Stimulated activated CD8-positive, alpha-beta memory T cell treated with anti-CD3 and anti-CD28 coated beads, Interleukin-7, amount 100 ng/mL, for 48 hours (primary cell): ENCODE measurements at places on chromosomes 5 and 9.

GRCh38 chr5:68538814-68539420 is 323.4 kb downstream of the PIK3R1 start:
- DNase-seq = no peak

GRCh38 chr5:30604648-30605262 is 588.7 kb upstream of the CDH6 start:
- DNase-seq = no peak

DNA sequence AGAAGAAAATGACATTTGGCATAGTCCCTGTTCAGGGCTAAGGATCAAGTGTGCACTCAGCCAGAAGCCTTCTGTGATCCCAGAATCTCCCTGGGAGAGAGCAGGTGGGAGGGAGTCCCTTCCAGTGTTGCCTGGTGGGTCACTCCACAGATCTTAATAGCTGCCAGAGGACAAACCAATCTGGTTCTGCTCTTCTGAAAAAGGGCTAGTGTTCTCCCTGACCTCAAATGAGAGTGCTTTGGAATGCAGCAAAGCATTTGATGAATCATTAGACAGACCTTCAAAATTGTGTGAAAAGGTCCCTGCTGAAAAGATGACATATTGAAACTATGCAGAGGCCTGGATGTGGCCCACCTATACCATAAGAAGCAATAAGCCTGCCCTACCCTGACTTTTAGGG is 339.7 kb downstream of the TMEM232 start:
- no peak for DNase-seq

DNA sequence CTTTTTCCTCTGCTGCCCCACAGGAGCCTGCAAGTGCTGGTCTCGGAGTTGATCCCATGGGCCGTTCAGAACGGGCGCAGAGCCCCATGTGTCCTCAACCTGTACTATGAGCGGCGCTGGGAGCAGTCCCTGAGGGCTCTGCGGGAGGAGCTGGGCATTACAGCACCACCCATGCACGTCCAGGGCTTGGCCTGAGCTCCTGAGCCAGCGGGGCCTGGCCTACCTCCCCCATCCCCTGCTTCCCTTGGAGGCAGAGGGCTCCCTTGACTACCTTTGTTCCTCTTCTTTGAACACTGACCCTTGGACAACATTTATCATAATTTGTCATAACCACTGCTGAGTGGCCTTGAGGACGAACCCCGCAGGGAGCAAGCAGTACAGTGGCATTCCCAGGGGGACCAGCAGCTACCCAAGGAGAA is 6.9 kb upstream of the SLC27A4 start:
- no peak for DNase-seq

- DNase-seq = no peak
Observed at GRCh38 chr5:66932457-66932856, 264.1 kb downstream of the CD180 start.

DNA sequence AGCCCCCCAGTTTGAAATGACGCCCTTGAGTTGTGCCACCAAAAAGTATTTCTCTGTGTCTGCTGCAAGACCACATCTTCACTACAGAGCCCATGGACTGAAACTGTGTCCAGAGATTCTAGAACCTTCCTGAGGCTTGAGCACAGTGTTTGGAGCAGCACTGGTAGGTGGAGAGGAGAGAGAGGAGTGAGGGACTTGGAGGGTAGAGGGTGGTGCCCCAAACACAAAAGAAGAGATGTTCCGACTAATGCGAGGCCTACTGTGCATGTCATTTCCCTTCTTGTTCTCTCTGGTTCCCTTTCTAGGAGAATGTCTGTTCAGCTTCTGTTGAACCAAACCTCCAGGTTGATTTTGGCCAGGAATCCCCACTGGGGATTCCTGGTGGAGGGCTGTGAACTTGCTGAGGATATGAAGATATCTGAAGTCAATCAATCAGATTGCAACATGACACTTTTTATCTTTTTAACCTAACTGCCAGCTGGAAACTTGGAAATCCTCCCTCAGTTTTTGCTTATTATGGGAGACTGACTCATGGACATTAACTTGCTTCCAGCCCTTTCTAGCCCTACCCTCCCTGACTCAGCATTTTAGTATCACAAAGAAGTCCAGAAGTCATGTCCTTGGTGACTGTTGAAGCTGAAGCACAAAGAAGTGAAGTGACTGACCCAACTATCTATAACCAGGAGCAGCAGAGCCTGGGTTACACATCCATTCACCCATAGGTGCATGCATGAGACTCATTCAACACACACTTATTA is 154.5 kb downstream of the NR3C1 start:
- no peak for DNase-seq

DNA sequence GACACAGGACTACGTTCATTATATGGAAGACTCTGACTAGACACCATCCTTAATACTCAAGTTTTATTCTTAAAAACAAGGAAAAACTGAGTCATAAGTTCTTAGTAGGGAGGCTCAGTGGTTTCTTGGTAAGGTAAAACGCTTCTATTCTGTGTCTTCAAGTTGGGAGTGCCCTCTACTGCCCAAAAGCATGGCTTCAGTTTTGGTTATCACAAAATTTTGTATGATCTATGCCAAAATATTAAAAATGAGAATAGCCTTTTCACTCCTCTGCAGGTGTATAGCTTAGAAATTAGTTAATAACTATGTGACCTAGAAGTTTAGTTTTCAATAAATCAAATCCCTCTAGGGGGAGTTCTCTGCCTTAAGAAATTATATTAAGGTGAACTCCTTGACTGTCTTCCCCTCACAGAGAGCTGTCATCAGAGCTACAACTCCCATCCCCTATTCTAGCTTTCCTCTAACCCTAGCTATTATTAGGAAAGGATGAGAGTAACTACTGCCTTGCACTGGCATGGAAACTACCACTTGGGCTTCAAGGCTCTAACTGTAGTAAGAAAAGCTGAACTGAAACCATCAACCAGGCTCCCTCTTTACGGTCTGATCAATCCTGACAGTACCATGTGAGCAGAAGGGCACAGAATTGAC is 189.7 kb downstream of the GNAQ start:
- DNase-seq = no peak

- no peak for DNase-seq
Observed at GRCh38 chr5:9653811-9654210, 23.7 kb upstream of the TAS2R1 start.

DNA sequence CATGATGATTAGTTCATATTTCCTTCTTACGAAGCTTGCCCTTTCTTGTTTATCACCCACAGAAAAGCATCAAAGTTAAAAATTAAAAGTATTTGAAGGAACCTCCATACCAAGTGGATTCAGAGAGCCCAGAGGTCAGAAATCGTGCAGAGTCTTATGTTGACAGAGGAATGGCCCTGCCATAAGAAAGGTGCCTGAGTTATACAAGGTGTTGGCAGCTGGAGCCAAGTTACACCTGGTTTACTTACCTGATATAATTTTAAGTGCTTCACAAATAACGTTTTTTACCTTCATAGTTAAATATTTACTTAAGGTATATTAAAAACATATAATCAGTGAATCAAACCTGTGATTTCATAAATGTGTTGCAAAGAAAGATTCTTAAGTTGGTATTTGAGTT is 42.3 kb upstream of the DHFR start:
- no peak for DNase-seq

DNA sequence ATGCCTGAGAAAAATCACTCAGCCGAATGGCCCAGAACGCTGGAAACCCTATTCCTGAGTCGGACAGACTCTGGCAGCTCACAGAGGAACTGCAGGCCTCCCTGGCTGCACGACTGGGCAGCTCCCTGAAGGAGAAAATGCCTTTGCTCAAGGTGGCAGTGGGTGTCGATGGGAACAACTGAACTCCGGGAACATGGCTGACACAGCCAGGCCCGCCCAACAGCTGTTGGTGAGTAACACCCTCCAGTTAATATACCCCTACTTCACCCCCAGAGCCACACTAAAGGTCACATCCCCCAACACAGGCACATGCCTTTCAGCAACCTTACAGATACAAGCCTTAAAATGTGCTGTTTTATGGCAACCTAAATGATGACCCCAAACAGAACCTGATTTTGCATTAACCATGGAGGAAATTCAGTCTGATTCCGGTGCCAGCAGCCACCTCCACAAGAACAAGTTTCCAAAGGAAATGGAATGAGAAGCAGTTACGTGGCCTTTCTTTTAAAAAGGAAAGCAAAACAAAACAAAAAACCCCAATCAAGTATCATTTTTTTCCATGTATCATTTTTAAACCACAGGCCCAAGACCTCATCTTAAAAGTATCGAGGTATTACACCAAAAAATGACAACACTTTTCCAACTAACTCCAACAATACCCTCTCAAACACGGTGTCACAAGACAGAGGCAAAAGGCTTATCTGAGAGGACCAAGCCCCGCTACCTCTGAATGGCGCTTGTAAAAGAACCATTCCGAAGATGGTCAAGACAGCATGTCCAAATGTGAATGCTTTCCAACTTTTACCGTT is 3.1 kb downstream of the KLF9 start:
- DNase-seq = no peak

GRCh38 chr9:129677456-129677855 is 12.0 kb downstream of the PRRX2 start:
- no peak for DNase-seq

DNA sequence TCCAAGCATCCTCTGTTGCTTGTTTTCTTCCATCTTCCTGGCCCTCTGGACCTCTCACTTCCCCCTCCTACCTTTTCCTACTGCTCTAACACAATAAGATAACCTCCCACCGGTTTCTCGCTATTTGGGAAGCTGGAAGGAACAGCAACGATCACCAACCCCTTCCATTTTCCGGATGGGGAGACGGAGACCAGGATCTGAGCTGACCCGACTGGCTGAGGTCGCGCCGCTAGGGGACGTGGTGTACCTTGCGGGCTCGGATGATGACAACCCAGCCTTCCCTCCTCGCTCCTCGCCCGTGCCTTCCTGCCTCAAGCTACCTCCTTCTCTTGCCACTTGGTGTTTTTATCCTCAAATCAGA is 1.9 kb downstream of the LPAR1 start:
- DNase-seq = no peak

DNA sequence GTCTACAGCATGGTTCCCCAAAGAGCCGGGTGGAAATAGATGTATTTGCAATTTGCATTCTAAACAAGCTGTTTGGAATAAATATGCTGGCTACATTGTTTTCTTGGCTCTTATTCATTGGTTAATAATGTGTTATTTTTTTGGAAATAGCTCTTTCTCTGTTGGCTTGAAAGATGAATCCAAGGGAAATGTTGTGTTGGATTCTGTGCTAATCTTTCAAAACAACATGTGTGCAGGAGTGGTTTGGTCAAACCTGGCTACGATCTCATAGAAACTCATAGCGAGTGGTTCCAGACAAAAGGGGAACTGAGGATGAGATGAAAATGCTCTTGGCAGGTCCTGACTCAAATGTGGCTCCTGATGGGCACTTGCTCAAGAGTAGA is 63.7 kb upstream of the CXCL14 start:
- DNase-seq = no peak

GRCh38 chr9:121584421-121584820 is 67.0 kb upstream of the DAB2IP start:
- no peak for DNase-seq

DNA sequence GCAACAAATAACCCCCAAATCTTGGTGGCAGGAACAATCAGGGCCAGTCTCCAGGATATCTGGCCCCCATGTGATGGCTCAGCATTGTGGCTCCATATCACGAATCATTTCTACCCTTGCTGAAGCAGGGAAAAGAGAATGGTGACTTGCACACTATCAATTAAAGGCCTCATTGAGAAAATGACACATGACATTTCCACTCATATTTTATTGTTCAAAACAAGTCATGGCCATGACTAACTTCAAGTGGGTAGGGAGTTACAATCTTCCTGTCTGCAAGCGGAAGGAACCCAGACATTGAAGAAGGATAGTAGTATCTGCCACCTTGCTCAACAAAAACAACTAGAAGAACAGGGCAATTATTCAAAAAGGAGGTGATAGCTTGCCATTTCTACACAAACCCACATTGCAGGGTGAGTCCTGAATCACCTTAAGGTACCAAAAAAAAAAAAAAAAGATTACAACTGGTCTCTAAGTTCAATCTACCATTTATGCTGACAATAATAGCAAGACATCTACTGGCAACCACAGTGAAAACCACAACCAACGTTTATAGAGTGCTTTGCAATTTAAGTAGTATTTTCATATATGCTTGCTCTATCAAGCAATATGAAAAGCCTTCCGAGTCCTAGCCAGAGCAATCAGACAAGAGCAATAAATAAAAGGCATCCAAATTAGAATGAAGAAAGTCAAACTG is 186.7 kb upstream of the DAPK1 start:
- DNase-seq = no peak

DNA sequence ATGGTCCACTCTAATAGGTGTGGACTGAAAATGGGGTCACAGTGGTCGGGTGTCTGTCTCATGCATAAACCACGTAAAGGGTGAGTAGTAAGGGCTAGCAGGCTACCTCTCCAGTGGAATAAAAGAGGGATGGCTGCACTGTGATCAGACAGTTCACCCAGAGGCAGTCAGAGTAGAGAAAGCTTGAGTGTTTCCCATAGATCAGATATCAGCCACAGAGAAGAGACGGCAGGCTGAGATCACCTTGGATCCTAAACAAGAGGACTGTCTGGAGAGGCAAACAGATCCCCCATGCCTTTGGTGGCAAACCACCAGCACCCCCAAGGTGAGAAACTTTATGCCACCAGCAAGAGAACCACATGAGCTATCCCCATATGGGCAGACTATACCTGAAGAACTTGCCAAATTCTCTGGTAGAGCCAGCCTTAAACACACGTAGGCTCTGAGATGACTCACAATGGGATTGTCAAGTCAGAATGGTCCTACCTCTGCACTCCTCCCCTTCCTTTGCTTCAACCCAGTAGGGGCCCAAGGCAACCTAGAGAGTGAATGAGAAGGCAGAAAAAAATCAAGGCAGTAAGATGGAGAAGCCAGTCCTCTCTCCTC is 205.2 kb upstream of the MAP3K1 start:
- peak; percentile 20 for DNase-seq

DNA sequence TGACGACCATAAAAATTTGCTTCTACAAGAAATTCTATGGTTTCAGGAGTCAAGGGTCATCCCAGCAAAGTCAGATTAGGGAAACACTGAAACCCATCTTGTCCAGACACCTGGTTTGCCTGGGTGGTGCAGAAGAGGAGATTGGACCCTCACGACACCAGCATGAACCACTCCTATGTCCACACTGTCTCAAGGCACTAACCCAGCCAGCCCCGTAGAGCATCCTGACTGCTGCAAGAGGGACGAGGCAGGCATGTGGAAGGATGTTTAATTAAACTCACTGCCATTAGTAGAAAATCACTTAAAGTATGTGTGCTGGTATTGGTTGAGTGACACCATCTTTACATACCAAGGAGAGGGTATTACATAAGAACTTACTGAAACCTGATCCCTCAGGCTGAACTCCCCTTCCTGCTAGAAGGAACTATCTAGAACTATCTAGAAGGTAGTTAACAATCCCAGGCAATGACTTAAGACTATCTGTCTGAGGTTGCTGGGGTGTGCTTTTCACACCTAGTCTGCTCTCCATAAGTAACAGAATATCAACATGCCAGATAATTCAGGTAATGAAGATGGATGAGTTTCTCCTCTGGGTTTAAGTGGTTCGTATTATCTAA is 93.6 kb downstream of the SEMA6A start:
- DNase-seq = no peak

DNA sequence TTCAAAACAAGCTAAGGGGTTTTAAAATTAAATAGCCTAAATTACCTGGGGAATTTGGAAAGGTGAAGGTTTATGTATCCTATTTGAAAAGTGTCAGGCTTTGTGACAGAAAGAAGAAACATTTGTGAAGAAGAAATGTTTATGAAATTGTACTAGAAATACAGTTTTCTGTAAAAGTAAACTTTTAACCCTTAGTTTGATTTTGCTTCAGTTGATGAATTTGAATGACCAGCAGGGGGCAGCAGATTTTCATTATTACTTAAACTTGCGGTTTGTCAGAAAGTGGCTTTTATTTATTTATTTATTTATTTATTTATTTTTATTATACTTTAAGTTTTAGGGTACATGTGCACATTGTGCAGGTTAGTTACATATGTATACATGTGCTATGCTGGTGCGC is 58.1 kb downstream of the NNT start:
- DNase-seq = no peak
